ENCODE measurements at places on chromosomes 3 and 15.

DNA sequence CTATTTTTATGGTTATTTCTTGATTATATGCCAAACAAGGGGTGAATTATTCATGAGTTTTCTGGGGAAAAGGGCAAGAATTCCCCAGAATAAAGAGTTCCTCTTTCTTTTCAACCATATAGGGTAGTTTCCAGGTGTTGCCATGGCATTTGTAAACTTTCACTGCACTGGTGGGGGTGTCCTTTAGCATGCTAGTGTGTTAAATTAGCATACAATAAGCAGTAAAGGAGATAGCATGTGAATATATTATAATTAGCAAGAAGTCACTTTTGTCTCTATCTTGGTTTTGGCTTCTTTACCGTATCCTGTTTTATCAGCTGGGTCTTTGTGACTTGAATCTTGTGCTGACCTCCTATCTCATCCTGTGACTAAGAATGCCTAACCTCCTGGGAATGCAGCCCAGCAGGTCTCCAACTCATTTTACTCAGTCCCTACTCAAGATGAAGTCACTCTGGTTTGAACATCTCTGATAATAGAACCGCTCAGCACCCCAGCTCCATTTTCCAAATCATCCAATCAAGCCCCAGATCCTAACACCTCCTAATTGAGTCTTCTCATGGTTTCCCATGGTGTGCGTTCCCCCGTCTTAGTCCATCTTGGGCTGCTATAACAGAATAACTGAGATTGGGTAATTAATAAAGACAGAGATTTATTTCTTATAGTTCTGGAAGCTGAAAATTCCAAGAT lies 3.4 kb upstream of the SELENOT start:
- no peak for DNase-seq

DNA sequence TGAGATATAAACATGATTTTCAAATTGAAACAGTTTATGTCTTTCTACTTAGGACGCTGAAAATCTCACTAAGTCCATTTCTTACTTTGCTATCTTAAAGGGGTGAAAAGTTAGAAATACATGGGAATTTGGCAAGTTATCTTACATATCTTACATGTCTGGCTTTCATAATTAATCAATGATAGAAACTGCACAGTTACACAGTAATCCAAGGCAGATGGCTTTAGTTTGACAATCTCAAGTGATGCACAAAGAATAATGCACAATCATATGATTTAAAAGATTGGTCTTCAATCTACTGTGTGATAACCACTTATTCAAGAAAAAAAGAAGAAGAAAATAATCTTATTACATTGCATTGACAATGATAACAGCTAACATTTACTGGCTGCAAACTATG lies 14.2 kb downstream of the PDZRN3 start:
- DNase-seq, result no peak

GRCh38 chr3:173065543-173065981 lies 75.5 kb downstream of the SPATA16 start:
- no peak for DNase-seq

DNA sequence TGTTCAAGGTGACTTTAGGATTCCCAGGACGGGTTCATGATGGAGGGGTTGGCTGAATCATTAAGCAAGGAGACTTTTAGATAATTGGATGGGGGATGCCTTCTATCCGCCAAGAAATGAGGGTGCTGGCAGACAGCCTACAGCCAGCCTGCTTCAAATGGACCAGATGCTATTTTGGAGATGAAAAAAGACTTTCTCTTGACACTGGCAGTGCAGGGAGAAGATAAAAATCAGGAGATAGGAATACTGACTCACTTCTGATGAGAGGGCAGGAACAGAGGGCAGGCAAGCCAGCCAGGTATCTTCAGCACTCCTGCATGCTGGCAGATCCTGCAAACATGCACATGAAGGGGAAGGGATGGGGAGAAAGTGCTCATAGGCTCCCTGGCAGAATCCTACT lies 7.7 kb upstream of the SYN2 start:
- DNase-seq, result no peak

DNA sequence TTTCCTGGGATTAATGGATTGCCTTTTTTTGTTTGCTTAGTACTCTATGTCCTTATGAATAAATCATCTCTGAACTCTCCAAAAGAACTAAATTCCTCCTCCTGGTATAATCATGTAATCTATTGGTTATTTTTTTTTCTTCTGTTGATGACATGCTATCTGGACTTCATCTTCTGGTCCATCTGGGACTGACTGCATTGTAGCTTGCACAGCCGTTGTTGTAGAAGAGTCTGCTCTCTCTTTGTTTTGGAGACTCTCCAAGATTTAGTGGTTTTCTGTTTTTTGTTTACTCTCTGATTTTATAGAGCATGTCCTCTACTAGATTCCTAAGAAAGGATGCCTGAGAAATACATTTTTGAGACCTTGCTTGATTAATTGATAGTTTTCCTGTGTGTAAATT lies 19.1 kb downstream of the IREB2 start:
- no peak for DNase-seq

DNA sequence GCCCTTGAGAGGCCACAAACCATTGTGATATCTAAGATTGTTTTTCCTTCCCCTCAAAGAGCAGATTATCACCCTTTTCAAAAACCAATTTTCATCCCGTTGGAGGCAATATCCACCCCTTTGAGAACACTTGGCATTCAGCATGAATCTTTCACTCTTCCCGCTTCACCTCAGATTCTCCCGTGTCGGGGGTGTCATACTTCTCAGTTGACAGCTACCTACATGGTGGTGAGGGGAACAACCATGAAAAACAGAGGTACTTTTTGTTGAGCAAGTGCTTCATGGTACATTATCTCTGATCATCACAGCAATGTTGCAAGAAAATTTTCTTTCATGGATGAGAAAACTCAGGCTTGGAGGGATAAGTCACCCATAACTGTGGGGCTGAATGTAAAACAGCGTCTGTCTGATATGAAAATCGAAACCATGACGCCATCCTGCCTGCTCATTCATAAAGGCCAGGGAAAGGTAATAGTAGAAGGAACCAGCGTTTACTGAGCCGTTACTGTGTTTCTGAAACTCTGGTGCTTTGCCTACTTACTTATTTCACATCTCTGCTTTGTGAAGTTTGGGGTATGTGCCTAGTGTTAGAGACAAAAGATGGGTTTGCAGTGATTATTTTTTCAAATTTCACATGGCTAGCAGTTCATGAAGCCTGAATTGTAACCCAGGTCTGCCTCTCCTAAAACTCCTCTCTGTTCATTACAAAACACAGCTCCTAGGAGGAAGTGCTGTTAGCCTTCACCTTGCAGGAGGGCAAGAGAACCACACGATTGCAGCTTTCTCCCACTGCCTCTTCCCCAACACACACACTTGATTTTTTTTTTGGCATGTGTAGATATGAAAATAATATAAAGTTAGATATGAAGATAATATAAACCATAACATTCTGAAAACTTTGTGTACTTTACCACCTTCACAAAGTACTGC lies 35.4 kb downstream of the SV2B start:
- DNase-seq, result no peak

DNA sequence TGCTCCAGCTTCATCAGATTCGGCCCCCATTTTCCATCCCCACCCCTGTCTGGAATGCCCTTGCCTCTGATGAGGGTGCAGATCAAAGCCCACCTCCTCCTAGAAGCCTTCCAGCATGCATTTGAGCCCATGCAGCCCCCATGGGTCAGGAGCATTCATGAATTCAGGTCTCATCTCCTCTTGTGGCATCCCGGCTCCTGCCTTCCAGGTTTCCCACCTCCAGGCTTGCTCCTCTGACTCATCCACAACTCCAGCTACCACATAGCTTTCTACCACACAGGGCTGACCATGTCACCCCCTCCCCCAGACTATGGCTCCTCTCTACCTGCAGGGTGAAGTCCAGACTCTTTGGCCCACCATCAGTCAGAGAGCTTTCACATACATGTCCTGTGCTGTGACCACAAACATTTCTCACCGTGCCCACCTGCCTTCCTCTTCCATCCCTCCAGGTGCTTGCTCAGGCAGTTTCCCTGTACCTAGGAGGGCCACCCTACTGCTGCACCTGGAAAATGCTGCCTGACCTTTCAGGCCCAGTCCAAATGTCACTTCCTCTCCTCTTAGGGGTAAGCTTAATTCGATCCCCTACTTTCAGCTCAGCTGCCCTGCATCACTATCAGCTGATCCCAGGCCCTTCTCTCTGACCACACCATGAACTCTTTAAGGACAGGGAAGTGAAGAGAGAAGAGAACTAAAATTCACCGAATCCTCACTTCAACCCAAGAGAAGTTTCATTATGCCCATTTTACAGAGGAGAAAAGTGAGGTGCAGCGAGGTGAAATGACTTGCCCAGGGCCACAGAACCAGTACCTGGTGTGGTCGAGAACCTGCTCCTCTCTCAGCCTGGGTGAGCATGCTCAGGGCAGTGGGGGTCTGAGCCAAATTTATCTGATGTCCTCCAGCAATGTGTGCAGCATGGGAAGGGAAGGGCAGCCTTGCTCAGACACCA lies 13.7 kb upstream of the FGD5 start:
- no peak for DNase-seq

- no peak for DNase-seq
Observed at GRCh38 chr15:99504071-99504822, 61.5 kb upstream of the MEF2A start.

- DNase-seq, result no peak
Observed at GRCh38 chr3:44434834-44435510, 42.5 kb downstream of the ZNF445 start.

DNA sequence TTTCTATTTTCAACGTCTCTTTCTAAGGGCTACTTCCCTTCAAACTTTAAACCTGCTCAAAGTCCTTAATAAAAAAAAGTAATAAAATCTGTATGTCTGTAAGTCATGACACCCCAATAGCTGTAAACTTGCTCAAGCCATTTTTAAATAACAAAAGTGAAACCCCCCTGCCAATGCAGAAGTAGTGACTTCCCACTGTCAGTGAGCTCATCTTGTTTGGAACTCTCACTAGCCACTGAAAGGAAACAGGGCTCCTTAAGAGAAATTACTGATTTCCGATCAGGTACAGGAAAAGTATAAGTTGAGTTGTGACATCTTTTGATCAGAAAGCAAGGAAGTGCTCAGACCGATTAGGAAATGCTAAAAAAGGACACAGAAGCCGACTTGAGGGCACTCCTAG lies 27.6 kb upstream of the GPR171 start:
- no peak for DNase-seq

DNA sequence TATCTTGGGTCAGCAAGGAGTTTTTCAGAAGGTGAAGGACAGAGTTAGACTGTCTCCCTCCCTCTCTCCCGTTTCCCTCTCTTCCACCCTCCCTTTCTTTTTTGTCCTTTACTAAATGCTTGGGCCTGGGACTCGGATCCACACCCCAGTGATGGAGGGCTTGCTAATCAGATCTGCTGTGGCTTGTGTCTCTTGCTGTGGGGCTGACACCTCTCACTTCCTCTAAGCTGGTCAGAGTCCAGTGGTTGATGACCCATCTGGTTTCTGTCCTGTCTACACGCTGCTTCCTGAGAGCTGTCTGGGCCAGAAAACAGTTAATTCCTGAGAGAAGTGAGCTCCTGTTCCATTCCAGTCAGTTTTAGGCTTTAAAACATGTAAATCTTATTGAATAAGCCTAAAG lies 849 bp downstream of the TRAK1 start:
- no peak for DNase-seq

GRCh38 chr3:4495294-4496086 lies 2.3 kb downstream of the ITPR1 start:
- DNase-seq, result no peak

GRCh38 chr3:98209244-98209643 lies 42.7 kb downstream of the OR5H15 start:
- no peak for DNase-seq

GRCh38 chr3:4584456-4585249 lies 91.5 kb downstream of the ITPR1 start:
- peak; percentile 24 for DNase-seq

- no peak for DNase-seq
Observed at GRCh38 chr15:57624730-57625129, 33.0 kb downstream of the MYZAP start.

- no peak for DNase-seq
Observed at GRCh38 chr3:161343986-161344385, 27.3 kb downstream of the SPTSSB start.

- DNase-seq, result no peak
Observed at GRCh38 chr3:156586905-156587759, 32.2 kb upstream of the SSR3 start.

DNA sequence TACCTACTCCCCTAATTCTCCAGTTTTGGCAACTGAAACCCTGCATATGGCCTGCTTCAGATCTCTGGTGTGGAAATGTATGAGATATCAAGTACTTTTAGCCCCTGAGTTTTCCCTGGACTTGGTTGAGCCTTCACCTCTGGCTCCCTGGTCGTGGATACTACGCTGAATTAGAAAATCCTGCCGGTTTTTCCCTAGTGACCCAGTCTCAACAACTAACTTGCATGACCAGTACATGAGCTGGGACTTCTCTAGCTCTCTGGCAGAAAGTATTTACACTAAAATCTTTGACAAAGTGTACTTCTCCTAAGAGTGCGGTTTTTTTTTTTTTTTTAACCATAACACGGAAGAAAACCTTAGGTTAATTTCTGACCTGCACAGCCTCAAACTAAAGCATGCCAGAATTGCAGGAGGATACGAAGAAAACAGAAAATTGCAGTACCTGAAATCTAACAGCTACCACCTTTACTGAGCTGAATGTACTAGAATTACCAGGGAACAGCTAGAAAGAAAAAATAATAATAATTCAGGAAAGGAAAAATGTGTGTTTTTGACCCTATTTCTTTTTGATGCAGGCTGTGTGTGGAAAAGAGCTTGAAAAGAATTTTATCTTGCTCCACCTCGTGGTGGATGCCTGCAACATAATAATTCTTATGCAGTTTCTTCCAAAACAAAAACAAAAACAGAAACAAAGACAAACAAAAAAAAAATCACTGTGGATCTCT lies 165.6 kb downstream of the GMNC start:
- DNase-seq, result no peak

- no peak for DNase-seq
Observed at GRCh38 chr3:117602058-117602644, 892.6 kb downstream of the TUSC7 start.

- DNase-seq, result no peak
Observed at GRCh38 chr3:106728315-106729098, 648.7 kb upstream of the CCDC54 start.

GRCh38 chr15:68106656-68107055 lies 52.5 kb downstream of the PIAS1 start:
- DNase-seq, result no peak

GRCh38 chr3:126014252-126014651 lies 45.3 kb downstream of the ROPN1B start:
- no peak for DNase-seq

DNA sequence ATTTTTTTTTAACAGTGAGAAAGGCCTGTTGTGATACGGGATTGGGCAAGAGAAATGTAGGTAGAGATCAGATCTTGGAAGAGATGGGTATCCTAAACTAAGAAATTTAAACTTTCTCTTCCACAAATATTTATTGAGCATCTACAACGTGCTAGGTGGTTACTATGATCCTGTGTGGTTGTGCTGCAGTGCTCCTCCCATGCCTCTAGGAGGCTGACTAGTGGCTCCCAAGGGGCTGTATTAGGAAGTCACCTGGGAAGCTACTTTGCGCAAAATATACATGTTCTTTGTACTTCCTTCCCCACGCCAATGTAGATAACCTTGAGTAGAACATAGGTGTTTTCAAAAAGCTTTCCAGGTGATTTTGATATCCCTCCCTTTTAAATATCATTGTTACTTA lies 27.2 kb downstream of the USP3 start:
- DNase-seq, result no peak

- peak; percentile 18 for DNase-seq
Observed at GRCh38 chr3:193869221-193870201, 266.4 kb upstream of the HES1 start.

- DNase-seq, result no peak
Observed at GRCh38 chr3:154953538-154953937, 126.6 kb upstream of the MME start.
